ENCODE measurements at places on chromosomes 13 and 19.

DNA sequence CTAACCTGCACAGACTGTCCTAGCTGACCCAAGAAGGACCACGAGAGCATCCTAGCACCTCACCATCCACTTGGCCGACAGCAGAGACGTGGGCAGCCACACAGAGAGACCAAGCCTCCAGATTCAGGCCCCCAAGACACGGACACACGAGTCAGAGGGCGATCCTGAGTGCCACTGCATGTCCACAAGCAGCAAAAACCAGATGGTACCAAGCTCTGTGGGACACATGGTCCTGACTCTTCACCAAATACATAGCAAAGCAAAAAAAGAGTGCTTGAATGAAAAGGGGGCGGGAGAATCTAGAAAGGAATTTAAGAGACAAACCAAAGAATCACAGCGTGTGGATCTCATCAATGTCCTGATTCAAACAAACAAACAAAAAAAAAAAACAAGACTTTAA lies 45.2 kb downstream of the MLLT1 start:
- no peak for DNase-seq

DNA sequence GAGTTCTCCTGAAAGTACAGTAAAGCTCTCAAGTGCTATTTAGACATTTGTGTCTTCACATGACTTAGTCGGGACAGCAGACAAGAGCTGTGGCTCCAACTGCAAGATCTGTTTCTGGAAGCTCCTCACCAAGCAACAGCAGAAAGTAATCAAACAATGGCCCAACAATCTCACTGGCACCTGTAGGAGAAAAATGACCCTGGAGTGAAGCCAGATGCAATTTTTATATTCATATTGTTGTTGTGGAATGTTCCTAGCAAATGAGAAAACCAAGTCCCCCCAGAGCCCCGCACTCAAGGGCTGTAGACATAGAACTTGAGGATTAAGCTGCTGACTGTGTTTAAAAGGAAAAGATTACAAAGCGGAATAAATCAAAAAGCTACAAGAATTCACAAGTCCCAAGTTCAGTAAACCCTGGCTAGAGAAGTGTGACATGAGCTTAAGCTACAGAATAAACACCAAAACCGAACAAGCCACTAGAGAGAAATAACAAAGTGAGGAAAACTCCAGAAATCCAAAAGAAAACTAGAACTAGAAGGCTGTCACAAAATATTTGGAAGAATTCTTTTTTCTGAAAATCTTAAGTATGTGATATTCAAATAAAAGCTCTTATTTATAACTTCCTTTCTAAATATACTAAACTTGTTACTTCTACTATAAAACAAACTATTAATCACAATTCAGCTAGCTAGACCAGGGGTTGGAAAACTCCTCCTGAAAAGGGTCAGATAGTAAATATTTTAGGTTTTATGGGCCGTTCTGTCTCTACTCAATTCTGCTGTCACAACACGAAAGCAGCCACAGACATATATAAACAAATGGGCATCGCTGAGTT lies 454.5 kb downstream of the SUCLA2 start:
- no peak for DNase-seq

DNA sequence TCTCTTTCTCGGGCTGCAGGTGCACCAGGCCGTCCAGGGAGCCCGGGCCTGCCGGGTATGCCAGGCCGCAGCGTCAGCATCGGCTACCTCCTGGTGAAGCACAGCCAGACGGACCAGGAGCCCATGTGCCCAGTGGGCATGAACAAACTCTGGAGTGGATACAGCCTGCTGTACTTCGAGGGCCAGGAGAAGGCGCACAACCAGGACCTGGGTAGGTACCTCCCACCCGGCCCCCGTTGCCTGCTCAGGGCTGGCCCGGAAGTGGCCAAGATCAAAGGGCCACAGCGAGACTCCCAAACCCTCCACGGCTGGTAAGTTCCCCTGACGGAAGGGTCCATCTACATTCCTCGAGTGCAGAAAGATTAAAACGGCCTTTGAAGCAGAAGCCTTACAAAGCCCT lies 55.1 kb downstream of the RAB20 start:
- DNase-seq, result no peak

GRCh38 chr19:9018163-9018875 lies 8.1 kb upstream of the MUC16 start:
- DNase-seq, result no peak

- no peak for DNase-seq
These were observed 10.5 kb downstream of the ZNF526 start for GRCh38 chr19:42230571-42230970.

DNA sequence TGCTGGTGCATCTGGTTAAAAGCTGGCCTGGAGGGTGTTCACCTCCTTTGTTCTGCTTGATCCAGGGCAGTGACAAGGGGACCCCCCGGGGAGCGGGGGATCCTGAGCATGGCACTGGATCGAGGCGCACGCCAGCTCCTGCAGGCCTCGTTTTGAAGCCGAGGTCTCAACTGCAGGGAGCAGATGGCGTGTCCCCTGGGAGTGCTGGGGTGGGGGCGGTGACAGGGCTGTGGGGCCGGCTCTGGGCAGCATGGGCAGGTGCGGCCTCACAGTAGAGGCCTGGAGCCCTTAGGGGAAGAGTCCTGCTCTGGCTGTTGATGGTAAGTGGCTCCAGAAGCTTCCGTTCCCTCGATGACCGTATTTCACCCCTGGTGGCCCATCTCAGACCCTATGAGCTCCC lies 51.8 kb downstream of the CRTC1 start:
- DNase-seq, result no peak

DNA sequence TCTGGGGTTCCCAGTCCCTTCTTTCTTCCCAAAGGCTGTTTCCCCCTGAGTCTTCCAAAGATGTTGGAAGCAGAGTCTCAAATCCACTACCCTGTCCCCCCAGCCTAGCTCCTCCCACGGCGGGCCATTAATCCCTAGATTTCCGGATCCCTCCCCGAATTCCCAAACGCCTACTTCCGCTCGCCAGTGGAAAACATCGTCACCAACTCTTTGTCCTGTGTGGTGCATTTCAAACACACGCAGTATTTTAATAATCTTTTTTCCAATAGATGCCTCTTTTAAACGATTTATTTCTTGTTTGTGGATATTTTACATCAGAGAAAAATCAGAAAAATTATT lies 610 bp downstream of the ZNF791 start:
- peak; percentile 76 for DNase-seq

- peak; percentile 43 for DNase-seq
These were observed 98.3 kb upstream of the KLF5 start for GRCh38 chr13:72960541-72960940.

DNA sequence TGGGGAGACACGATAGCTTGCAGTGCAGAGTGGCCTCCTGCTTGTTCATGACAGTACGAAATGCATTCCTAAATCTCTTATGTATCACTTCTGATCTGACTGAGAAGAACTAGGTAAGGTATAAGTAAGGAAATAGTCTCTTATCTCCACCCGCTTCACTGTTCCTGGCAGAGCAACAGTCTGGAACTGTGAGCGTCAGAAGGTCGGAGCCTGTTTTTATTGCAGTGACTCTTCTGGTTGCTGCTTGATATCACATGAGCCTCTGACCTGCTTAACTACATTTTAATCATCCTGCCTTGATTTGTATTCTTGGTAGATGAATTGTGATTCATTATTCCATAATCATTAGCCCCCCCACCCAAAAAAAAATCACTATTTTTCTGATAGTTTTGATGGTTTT lies 69.0 kb downstream of the COL4A2 start:
- DNase-seq, result no peak

DNA sequence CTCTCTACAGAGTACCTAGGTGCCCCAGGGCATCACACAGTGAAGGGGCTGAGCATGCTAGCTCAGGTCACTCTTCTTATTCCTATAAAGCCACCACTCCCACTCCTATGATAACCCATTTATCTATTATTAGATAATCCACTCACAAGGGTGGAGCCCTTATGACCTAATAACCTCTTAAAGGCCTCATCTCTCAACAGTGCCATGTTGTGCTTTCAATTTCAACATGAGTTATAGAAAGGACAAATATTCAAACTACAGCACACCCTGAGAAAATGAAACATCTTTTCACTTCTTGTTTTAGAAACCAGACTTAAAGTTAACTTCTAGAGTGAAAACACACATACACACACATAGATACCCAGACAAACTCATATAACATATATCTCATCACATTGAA lies 1494.9 kb upstream of the MIR17HG start:
- DNase-seq, result no peak

- no peak for DNase-seq
These were observed 20.2 kb downstream of the VSTM2B start for GRCh38 chr19:29545866-29546582.

DNA sequence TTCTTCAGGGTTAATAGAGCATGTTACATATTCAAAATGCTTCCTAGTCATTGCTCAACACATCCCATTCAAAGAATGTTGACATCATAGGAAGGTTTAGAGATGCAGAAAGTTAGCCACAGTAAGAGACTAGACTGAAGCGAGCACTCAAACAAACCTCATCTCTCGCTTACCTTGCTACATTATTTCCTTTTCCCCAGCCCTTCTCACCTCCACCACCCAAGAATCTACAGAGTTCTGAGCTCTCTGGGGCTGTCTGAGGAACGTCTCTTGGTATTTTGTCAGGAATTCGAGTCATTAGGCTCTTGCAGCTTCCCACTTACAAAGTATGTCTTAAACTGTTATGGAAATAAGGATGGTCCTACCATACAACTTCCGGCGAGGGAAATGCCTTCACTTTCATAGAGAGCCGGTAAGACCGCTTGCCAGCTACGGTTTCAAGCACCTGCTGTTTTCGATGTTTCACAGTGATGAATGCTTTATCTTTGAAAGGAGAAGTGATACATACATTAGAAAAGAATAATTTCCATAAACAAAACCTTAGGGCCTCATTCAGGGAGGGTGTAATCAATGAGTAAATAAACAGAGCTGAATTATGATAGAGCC lies 65.1 kb downstream of the FLT1 start:
- DNase-seq, result no peak

- no peak for DNase-seq
These were observed 24.4 kb upstream of the C1QTNF9 start for GRCh38 chr13:24284889-24285565.

GRCh38 chr13:80726868-80727267 lies 385.9 kb upstream of the SPRY2 start:
- no peak for DNase-seq

DNA sequence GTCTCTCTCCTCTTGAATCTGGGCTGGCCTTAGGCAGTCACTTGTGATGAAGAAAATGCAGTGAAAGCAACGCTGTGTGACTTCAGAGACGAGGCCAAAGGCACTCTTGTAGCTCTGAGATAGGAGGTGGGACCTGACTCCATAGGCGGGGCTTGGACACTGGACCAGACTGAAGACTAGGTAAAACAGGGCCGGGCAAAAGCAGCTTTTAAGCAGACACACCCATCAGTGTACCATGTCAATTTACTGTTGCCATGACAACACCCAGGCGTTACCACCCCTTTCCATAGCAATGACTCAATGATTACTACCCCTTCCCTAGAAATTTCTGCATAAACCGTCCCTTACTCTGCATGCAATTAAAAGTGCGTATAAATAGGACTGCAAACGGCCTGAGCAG lies 6.6 kb upstream of the EID2 start:
- no peak for DNase-seq

DNA sequence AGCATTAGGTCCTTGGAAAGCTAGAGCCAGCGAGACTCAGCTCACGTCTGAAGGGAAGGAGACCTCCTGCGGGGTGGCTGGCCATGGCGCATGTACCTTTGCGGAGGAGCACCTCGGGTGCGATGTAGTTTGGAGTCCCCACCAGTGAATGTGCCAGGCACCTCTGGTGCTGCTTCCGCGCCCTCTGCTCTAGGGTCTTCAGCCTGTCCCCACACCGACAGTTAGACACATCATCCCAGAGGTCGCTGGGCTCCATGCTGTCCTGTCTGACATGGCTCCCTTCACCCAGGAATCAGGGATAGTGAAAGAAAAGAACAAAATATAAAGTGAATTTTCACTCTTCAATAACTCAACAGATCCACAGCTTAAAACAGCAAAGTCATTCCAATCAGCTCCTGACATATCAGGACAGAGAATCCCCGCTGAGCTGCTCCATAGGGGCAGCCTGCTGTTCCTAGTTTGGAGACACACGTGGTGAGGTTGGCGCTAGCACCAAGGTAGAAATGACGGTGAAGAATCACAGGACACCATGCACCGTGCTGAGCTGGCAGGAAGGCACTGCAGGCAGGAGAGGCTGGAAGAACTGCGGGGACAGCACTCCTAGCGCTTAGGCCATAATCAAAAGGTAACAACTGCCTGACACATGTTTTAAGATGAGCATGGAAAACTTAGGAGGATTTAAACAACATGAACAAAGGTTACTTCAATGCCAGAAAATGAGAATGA lies 79.0 kb upstream of the XPO4 start:
- no peak for DNase-seq

- DNase-seq, result no peak
These were observed at the start of gene MADCAM1 for GRCh38 chr19:496112-496665. TSS of gene MADCAM1 (plus strand) at chr19:496486. CDS start at chr19:496500, 14 bp downstream.

- DNase-seq, result no peak
These were observed 32.5 kb upstream of the CEACAM1 start for GRCh38 chr19:42560731-42561130.

- no peak for DNase-seq
These were observed 28.9 kb downstream of the AP2S1 start for GRCh38 chr19:46821512-46822409.

- DNase-seq, result peak; percentile 48
These were observed 74.7 kb upstream of the TEX29 start for GRCh38 chr13:111245576-111246384.

- DNase-seq, result no peak
These were observed 89.7 kb upstream of the CLDN10 start for GRCh38 chr13:95462801-95463200.

All from right renal pelvis (tissue), 4 donors.